NCI-H1436 (cell line): ENCODE measurements at places on chromosomes 1 and 21.

GRCh38 chr1:151568626-151569088 is 28.5 kb downstream of the TUFT1 start:
- DNase-seq = no peak

GRCh38 chr1:77739235-77739634 is 20.4 kb downstream of the USP33 start:
- no peak for DNase-seq

DNA sequence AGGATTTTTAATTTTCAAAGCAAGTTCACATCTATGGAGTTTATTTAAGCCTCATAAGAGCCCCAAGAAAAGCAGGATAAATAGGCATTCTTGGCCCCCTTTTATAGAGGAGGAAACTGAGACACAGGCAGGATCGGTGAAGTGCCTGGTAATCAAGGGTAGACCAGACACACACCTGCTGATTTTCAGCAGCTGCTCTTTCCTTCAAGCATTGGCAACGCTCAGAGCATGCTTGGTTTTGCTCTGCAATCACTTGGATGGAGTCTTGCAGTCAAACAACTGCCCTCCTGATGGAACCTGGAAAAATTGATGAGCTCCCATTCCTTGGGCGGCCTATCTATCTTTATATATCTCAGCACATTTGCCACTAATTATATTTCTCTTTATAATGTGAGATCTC is 478.9 kb upstream of the CAMK1G start:
- no peak for DNase-seq

DNA sequence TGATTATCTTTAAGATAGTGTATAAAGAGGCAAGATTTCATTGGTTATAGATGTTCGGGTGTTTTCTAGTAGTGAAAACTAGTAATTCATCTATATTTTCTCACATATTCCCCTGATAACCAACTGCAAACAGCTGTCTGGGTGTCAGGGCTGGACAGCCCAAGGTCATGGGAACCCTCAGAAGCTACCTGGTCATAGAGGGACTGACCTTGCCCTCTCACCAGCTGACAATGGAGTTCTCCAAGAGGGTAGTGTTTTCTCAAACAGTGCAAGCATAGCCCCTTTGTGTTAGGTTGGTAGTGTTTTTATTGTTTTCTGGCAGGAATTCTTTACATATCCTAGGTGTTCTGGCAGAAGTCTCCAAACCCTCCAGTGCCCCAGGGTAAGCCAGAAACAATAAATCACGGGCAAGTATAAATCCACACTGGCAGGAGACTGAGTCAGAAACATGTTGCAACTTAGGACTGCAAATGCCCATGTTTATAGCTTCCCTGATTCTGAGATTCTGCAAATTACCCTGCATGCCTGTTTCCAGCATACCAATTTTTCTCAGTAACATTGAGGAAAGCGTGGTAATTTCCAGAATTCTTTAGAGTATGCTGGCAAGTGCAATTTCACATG is 82.8 kb upstream of the ATP1A1 start:
- no peak for DNase-seq

- no peak for DNase-seq
These were observed 51.3 kb upstream of the GFI1 start for GRCh38 chr1:92538048-92538412.

- no peak for DNase-seq
These were observed 23.5 kb downstream of the COP1 start for GRCh38 chr1:176183618-176184017.

DNA sequence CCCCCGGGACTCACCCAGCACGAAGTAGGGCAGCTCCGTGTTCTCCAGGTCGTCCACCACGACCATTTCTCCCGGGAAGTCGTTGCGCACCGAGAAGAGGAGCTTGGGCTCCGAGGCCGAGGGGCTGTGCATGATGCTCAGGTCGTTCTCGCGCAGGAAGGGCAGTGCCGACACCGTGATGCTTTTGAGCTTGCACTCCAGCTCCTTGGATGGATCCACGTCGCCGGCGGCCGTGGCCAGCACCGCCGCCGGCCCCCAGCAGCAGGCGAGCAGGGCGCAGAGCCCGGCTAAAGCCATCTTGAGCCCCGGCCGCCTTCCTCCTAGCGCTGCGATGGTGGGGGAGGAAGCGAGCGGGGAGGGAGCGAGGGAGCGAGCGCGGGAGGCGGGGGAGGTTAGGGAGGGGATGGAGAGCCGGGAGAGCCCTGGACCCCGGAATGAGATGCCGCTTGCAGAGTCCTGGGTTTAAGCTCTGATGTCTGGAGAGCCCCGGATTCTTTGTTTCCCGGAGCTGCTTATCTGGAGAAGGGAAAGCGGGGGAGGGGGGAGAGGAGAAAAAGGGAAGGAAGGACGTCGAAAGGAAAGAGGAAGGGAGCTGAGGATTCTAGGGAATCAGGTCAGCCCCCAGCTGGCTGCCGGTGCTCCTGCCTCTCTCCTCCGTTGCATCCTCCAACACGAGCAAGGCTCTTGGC is at the start of gene ASTN1:
ASTN1 (minus strand) TSS at position 333 of the 689 bp plus-strand sequence; CDS start at position 297, 36 bp downstream.
- no peak for DNase-seq

GRCh38 chr1:31581821-31582810 is 5.8 kb downstream of the TINAGL1 start:
- no peak for DNase-seq

- DNase-seq = peak; percentile 55
These were observed 229.5 kb downstream of the TOMM20 start for GRCh38 chr1:234899041-234899729.

GRCh38 chr1:175629318-175629694 is 114.1 kb downstream of the TNR start:
- DNase-seq = no peak
